NK-92 treated with Interleukin-12 subunit alpha and Interleukin-12 subunit beta, amount 100 ng/mL, for 24 hours (cell line): ENCODE measurements at places on chromosomes 16 and 17.

DNA sequence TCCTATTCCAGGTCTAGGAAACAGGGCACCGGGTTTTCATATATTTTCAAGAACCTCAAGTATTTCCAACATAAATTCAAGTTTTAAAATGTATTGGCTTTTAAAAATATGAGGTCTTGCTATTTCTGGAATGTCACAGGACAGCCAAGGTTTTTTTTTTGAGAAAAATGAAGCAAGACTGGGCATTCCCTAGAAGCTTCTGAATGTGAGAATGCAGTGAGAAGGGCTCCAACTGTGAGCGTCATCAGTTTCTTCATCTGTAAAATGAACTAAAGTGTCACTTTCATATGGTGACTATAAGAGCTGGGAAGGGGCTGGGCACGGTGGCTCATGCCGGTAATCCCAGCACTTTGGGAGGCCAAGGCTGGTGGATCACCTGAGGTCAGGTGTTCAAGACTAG, 455.8 kb upstream of the MAF start:
- no peak for DNase-seq

- DNase-seq = no peak
These were observed 99.5 kb downstream of the MYO1D start for GRCh38 chr17:32777436-32777835.

DNA sequence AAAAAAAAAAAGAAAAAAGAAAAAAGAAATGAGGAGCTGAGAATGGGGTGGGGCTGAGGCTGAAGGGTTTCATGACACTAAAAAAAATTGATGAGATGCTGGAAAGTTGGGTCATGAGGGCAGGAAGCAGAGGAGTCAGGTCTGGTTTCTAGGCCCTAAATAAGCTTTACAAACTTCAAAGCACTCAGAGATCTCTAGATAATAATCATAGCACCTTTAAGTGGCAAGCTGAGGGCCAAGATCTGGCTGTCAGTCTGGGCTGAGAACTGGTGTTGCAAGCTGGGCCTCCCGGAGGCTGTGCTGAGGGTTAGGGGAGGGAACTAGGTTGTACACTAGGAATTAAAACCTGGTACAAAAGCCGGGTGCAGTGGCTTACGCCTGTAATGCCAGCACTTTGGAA, 6.4 kb downstream of the ZNF764 start:
- DNase-seq = no peak

GRCh38 chr16:540645-541340, 13.3 kb downstream of the CAPN15 start:
- DNase-seq = no peak

- no peak for DNase-seq
These were observed 282.1 kb downstream of the HS3ST3B1 start for GRCh38 chr17:14582996-14583395.

DNA sequence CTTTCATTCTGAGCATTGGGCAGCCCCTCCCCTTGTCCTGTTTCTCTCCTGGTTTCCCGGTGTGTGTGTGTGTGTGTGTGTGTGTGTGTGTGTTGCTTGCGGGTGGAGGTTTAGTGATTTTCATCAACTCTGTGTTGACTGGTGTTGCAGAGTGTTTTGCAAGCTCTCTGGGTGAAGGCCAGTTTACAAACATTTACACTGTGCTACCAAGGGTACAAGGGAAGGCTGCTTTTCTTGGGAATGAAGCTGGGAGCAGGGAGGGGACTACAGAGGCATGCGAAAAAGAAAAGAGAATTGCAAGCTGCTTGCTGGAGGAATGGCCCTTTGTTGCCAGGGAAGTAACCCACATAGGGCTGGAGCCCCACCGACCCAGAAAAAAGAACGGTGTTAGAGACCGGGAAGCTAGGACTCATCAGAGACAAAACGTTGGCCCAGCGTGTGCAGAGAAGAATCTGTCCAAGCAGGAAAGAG, 29.6 kb downstream of the HS3ST3B1 start:
- DNase-seq = no peak

DNA sequence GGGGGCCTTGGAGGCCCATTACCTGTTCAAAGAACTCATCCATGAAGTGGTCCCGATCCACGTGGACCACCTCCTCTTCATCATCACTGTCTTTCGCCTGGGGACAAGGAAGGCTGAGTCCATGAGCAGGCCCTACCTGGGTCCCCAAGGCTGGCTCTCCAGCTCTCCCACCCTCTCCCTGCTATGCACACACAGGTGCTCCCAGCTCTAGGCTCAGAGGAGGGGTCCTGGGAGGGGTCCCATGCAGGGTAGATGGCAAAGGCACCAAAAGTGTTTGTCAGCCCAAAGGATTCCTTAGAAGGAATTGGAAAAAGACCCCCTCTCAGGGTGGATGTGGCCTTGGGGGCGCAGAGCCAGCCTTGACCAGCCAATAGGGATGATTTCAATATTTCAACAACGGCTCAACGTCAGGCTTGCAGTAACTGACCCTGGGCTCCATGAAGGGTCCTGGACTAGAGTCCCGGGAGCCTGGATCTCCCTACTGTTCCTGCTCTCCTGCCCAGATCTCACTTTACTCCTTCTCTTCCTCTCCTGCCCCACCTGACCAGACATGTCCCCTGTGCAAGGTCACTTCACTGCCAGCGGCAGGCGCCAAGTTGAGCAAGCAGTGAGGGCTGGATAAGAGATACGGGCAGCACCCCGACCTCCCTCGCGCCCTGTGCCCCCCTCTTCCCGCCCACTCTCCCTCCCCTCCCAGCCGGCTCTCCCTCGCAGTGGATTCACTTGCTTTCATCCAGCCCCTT, 8.8 kb downstream of the STX1B start:
- DNase-seq = no peak

GRCh38 chr16:4613636-4614570, 785 bp downstream of the UBALD1 start:
- DNase-seq = no peak

DNA sequence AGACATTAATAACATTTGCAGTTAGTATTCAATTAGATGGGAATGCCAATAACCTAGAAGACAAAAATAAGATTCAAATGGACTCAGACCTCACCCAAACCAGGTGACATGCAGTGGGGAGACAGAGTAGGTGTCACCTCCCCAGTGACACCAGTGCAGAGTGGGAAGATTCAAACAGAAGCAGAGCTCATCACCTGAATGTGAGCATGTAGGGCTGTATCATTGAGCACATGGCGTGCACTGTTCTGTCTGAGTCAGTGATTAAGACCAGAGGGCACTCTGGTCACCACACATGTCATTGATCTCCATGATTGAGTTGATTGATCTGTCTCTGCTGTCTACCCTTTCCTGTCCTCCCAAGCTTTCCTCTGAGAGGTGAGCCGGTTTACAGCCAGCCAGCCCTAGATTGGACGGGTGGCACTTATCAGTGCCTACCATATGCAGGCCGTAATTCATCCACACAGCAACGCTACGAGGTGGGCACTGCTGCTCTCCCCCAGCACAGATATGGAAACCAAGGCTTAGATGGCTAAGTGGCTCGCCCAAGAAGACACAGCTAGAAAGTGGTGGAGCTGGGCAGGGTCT, 34.0 kb downstream of the RHBDL3 start:
- no peak for DNase-seq

- no peak for DNase-seq
These were observed 948.7 kb downstream of the KCNJ2 start for GRCh38 chr17:71118039-71118438.
